Stimulated activated CD4-positive, alpha-beta T cell treated with anti-CD3 and anti-CD28 coated beads, Interleukin-1b, Interleukin-23, amount 100 ng/mL, for 1 hour (primary cell): ENCODE measurements at places on chromosomes 12 and 14.

- DNase-seq: no peak
These were observed 28.6 kb upstream of the NR1H4 start for GRCh38 chr12:100445081-100445481.

- no peak for DNase-seq
These were observed 223.5 kb upstream of the CAND1 start for GRCh38 chr12:67045650-67046049.

GRCh38 chr14:91149462-91149861 lies 35.6 kb downstream of the DGLUCY start:
- no peak for DNase-seq

GRCh38 chr14:40053416-40053815 lies 621.2 kb upstream of the FBXO33 start:
- no peak for DNase-seq

DNA sequence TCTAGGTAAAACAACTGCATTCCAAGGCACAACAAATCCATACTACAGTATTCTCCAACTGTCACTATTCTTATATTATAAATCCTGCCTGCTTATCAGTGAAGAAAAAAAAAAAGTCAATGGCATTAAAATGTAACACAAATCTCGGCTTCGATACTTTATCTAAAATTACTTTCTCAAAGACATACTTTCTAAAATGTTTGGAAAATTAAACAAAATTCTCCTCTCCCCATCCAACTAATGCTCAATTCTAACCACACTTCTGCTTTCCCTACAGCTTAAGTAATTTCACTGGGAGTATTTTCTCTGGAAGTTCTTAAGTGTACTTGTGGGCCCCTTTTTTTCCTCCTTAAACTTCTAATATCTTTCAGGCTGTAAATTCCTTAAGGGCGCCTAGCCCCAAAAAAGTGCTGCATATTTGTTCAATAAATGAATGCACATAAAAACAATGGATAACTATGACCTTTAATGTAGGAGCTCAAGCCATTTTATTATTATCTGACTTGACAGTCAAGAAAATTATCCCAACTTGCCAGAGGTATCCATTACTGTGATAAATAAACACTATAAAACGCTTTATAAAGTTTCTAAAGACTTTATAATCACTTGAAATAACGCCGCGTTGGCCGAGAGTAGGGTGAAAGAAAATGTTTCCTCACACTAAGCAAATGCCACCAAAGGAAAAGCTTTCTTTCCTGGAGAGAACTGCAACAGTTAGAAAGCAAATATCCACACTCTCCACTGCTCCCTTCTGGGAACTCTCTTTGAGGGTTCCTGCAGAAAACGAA lies 977 bp downstream of the HEATR5A start:
- DNase-seq: no peak

- no peak for DNase-seq
These were observed 127.6 kb downstream of the SLC25A47 start for GRCh38 chr14:100450736-100451135.

DNA sequence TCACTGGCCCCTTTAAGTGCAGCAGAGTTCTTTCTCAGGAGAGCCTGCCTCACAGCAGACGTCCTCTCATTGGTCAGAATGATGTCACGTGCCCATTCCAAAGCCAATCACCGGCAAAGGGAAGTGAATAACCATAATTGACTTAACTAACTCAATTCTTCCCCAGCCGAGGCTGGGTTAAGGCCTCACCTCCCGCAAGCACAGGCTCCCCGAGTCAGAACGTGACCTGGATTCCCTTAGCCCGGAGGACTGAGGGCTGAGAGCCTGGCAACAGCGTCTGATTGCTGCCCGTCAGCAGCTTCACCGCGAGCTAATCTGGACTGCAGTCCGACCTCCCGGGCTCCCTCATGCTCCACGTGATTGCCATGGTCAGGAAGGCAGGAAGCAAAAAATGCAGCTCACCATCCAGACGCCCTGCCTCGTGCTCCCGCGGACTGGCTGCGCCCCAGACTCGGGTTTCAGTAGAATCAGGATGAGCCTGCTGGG lies 92.1 kb upstream of the FZD10 start:
- DNase-seq: no peak

GRCh38 chr14:69378274-69378673 lies 19.8 kb downstream of the ERH start:
- no peak for DNase-seq

- DNase-seq: no peak
These were observed 320 bp upstream of the PRPF39 start for GRCh38 chr14:45083617-45083975.

GRCh38 chr14:52876806-52877205 lies 74.0 kb downstream of the FERMT2 start:
- DNase-seq: no peak

GRCh38 chr14:22221508-22221907 lies 367.5 kb downstream of the DAD1 start:
- DNase-seq: no peak

DNA sequence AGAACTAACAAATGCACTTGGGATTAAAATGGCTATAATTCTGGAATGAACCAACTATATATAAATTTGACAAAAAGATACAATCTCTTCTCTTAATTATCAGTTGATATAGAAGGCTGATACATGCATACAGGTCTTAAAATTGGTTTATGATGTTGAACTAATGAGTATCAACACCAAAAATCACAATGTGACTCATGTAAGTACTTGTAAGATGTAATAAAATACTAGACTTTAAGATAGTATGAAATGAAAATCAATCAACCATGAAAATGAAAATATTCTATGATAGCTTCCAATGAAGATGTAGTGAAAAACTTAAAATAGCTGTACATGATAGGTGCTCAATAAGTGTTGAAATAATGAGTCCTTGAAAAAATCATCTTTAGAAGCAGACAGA lies 116.6 kb upstream of the SOX5 start:
- no peak for DNase-seq

DNA sequence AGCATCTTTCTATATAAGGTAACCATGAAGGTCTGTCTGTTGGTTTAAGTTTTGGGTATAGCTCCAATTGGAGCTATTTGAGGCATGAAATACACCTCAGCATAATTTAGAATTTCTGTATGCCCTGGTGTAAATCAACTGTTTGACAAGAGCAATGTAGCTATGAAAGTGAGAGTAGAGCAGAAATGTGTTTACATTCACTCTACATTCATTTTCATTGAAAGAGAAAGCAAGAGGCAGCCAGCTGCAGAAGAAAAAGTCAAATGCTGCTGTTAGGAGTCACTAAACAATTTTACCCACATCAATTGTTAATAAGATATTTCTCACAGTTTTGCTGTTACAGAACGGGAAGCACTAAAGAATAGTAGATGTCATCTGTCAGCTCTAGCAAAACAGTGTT lies 252.5 kb downstream of the SLC6A15 start:
- no peak for DNase-seq

DNA sequence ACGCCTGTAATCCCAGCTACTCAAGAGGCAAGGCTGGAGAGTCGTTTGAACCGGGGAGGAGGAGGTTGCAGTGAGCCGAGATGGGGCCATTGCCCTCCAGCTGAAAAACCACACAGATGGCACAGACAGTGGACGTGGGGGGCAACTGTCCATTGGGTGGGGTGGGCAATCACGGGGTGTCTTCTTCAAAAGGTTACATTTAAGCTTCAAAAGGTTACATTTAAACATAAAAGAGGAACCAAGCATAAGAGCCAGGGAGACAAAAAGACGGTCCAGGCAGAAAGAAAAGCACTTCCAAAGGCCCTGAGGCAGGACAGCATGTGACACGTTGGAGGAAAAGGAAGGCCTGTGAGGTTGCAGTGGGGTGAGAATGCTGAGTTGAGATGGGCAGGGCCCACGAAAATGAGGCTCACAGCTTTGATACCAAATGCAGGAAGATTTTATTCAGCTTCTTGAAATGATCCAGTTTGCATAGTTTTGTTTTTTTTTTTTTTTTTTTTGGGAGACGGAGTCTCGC lies 10.7 kb downstream of the SCARB1 start:
- no peak for DNase-seq

GRCh38 chr14:100736269-100737180 lies 9.8 kb downstream of the DLK1 start:
- DNase-seq: no peak

DNA sequence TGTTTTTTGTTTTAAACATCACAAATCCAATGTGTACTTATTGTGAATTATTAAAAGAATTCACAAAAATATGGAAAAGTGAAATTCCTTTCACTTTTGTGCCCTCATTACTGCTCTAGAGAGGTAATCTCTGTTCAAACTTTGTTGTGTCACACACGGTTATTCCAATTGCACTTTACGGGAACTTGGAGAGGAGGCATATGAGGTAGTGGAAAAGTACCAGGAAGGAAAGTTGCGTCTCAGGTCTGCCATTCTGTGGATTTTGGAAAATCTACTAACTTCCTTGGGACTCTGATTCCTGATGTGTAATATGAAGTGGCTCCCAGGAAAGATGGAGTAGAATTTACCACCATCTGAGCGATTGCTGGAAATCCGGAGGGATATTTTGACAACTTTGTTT lies 90.9 kb upstream of the DCN start:
- DNase-seq: no peak

DNA sequence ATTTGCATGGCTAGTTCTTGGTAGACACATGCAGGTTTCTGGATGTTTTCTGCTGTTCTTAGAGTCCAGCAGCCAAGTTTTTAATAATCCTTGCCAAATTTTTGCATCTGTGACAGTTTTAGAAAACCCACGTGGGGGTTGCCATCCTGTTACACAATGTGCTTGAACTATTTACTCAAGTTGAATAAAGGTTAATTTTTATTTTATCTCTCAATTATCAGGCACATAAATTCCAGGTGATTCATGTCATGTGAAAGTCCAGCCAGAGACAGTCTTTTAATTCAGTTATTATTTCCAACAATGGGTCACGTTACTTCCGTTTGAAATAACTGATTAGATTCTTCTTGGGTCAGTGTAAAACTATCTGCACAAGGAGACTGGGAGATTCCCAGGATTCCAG lies 15.7 kb downstream of the MYRFL start:
- DNase-seq: no peak

DNA sequence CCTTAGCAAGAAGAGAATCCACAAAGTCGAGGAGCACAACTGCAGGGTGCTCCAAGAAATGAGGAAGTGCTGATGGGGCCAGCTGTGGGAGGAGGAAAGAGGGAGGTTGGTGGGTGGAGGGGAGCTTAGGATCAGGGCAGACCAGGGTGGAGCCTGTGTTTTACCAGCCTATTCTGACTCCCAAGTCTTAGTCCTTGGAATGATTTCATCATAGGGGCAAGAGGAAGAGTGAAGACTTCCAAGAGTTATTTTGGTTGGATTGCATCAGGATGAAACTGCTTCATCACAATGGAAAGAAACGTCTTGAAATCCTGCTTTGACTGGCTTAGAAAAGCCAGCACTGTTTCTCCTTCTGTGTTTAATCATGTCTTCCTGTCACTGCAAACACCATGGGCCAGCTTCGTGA lies 194.0 kb downstream of the DPF3 start:
- DNase-seq: no peak

- no peak for DNase-seq
These were observed 694.5 kb downstream of the VRK1 start for GRCh38 chr14:97491697-97492096.

DNA sequence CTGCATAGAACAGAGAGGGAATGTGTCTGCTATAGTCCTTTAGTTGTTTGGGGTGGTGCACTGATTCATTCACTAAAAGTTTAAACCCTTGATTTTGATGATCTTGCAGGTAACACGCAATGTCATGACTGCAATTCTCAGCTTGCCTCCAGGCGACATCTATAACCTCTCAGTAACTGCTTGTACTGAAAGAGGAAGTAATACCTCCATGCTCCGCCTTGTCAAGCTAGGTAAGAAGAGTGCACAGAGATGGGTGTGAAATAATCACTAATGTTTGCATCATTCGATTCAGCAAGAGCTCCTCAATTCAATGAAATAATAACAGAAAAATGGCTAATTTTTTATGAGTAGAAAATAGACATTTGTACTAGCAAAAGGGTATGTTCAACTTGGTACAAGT lies 203.7 kb downstream of the PTPRO start:
- DNase-seq: no peak

GRCh38 chr12:71890475-71890874 lies 48.2 kb upstream of the TPH2 start:
- no peak for DNase-seq

- no peak for DNase-seq
These were observed 161.8 kb downstream of the ANO4 start for GRCh38 chr12:100956311-100956852.

- DNase-seq: peak; percentile 52
These were observed 659.8 kb downstream of the VRK1 start for GRCh38 chr14:97456958-97457357.

GRCh38 chr12:4829161-4829792 lies 80.4 kb upstream of the KCNA1 start:
- DNase-seq: no peak

DNA sequence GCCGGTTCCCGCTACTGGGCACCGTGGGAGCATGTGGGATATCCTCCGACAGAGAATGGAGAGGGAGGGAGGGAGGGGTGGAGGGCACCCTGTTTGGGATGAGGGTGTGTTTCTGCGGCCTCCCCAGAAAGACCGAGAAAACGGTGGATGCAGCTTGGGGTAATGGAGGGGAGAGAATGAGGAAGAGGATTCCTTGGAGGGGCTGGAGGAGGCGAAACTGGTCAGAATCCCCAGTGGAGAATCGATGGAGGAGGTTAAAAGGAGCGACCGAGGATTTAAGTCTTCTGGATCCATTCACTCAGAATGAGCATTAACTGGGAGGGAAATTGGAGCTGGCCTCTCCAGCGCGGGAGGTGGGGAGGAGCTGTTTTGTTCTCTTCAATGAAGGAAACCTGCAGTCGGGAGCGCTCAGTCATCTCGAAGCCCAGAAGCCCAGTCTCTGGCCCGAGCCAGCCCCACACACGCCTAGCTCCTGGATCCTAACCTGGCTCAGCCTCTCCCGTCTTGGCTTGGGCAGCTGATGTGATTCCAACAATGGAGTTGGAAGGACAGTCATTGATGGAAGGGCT lies 581 bp downstream of the ARG2 start:
- DNase-seq: no peak

DNA sequence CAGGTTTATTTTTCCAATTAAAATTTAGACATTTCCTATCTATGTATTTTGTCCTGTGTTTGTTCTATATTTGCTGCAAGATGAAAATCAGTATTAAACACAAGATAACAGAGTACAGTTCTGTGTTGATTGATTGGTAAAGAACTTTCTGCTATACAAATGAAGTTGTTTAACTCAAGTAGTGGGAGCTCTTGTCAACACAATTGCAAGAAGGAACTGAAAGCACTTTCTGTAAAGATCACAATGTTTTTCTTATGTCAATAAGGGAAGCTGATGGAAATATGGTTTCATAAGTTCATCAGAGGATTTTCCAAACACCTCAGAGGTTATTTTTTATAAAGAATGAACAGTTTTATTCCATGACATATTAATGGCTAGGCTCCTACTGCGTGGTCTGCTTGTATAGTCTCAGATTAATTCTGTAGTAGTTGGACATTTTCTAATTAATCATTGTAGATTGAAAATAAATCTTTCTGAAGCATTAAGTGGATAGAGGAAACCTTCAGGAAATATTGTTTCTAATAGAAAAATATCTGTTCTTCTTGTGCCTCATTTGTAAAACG lies 379.5 kb downstream of the LRFN5 start:
- DNase-seq: no peak
